Skin of body (tissue), 3 donors: ENCODE measurements at places on chromosomes 11 and 22.

- DNase-seq, result no peak
Measured at GRCh38 chr11:6523253-6523652, 26.2 kb downstream of the DNHD1 start.

GRCh38 chr11:76795936-76796441, 12.8 kb downstream of the TSKU start:
- no peak for DNase-seq

GRCh38 chr22:32218470-32218869, 13.6 kb upstream of the RFPL2 start:
- no peak for DNase-seq

- no peak for DNase-seq
Measured at GRCh38 chr11:91773090-91773489, 451.5 kb upstream of the FAT3 start.

- DNase-seq, result no peak
Measured at GRCh38 chr22:23844739-23845202, 6.0 kb upstream of the DERL3 start.

GRCh38 chr11:94629741-94630140, 62.6 kb downstream of the PIWIL4 start:
- no peak for DNase-seq

GRCh38 chr22:50169774-50170341, 673 bp upstream of the PANX2 start:
- no peak for DNase-seq

DNA sequence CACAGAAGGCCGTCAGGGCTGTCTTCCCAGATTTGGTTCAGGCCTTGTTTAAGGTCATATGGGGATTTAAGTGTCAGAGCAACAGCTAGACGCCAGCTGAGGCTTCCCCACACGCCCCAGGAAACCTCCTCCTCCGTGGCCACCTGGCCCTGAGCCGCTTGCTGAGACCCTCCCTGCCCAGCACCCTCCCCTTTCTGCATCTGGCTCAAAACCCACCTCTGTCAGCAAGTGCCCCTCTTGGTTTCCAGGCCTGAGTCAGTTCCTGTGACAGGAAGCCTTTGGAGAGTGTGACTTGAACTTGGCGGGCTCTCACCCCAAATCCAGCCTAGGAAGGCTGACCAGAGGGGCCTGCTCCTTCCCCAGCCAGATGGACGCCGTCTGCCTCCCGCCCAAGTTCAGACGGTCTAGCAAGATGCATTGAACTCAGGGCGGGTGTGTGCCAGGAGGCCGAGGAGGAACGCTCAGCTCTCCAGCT, 561 bp downstream of the FXYD2 start:
- DNase-seq, result peak; percentile 21

DNA sequence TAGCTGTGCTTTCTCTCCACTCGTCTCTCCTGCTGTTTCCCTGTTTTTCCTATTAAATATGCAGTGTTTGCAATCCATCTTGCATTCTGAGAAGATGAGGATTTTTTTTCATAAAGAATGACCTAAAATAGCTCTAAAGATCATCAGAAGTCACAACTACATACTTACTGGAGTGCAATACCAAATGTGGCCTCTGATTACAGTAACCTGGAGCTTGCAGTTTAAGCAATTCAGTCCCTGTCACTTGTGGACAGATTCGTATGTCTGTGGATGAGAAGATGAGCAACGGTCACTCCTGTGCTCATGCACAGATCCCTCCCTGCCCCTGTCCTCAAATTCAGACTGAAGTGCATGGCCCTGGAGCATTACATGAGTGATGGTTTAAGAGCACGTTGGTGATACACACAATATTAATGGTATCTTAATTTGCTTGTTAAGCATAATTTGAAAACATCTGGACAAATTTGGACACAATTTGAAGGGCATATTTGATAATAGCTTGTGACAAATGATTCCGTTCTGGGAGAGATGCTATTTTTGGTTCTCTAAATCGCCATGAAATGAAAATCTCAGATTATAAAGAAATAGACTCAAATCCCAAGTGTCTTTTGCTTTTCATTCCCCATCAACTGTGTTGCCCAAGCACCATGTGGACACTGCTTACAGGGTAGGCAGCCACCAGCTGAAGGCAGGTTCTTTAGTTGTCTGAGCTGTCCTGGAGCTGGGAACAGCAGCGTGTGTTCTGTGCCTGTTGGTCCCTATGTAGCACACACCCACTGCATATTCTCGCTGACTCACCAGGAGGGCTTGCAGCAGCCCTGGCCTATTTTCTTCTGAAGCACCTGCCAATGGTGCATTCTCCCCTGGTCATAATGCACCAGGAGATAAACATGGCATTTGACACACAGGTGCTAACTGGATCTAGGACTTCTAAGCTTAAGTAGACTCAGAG, 32.6 kb upstream of the PRAME start:
- no peak for DNase-seq

GRCh38 chr11:95297680-95298452, 66.9 kb upstream of the SESN3 start:
- DNase-seq, result no peak

GRCh38 chr11:86548271-86548917, 124.0 kb downstream of the ME3 start:
- DNase-seq, result no peak

GRCh38 chr11:61826930-61827570, 1.1 kb upstream of the FADS2 start:
- peak; percentile 52 for DNase-seq

DNA sequence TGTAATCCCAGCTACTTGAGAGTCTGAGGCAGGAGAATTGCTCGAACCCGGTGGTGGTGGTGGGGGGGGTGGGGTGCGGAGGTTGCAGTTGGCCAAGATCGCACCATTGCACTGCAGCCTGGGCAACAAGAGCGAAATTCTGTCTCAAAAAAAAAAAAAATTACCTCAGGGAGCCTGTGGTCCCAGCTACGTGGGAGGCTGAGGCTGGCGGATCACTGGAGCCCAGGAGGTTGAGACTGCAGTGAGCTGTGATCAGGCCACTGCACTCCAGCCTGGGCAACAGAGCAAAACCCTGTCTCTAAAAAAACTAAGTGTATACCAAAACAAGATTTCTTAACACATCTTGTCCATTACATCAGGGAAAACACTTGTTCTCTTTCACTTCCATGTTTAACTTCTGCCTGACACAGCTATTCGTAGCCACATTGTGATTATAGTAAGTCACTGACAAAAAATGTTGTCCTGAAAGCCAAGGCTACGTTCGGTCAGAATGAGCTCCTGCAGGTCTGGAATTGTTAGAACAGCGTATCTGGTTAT, 1.4 kb downstream of the TMEM80 start:
- peak; percentile 10 for DNase-seq

DNA sequence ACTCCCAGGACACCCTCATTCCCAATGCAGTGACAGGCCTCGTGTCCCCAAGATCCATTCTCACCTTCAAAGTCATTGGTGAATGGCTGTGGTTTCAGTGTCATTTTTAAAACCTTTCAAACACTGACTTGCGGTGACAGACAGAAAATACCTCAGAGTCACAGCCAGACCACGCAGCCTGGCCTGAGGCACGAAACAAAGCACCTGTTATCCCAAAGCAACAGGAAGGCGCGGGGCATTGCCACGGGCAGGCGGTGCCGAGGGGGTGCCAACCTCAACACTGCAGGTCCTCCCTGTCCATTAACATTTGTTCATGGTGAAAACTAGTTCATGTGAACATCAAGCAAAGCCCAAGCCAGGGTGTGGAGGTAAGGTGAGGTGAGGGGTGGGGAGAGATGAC, 38.2 kb downstream of the RPUSD4 start:
- DNase-seq, result no peak

GRCh38 chr11:131904756-131905155, 534.3 kb downstream of the NTM start:
- no peak for DNase-seq

DNA sequence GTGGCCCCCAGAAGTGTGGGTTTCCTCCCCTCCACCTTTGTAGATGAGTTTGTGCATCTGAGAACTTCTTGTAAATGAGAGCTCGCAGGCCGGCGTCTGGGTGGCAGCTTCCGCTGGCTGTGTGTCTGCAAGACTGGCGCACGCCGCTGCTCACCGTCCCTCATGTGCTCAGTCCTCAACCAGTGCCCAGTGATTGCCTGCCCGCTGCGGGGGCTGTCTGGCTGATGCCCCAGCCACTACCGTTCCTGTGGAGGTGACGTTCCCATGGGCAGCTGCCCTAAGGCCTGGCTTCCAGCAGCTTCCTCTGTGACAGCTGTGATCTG, 8.8 kb downstream of the TBX1 start:
- no peak for DNase-seq

DNA sequence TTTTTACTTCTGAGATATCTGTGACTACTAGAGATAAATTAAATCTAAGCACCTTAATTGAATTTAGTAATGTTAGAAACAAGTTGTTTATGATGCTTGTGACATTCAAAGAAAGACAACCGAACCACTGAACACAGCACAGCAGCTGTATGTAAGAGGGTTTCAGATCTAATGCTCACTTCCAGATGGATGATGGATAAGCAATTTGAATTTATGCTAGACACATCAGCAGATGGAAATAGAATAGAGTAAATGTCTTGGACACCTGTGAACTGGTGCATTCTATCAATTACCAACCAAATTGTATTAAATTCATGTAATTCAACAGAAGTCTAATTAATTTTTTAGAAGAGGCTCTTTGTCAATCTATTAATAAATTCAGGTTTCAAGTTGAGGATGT, 306.3 kb downstream of the CNTN5 start:
- no peak for DNase-seq

- no peak for DNase-seq
Measured at GRCh38 chr11:12113294-12113693, 2.9 kb downstream of the MICAL2 start.

GRCh38 chr11:119421351-119421750, 1.6 kb downstream of the THY1 start:
- no peak for DNase-seq

DNA sequence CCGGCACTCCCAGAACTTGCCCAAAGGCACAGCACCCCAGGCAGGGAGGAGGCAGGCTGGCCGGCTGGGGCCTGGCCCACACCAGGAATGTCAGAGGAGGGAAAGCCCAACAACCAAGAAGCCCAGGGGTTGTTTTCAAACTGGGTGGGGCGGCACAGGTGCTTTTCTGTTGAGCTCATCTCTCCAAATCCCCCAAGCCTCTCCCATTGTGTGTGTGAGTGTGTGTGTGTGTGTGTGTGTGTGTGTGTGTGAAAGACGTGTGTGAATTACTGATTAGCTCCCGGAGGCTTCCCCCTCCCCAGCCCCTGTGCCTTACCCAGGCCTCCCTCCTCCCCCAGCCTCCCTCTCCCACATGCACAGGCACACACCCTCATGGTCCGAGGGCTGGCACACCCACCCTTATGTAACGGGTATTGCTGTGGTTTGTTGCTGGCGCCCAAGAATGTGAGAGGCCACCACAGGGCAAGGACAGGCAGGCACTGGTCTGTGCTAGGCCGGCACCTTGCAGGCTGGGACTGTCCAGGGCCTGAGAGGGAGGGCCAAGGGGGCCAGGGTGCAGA, 15.9 kb downstream of the TRIM29 start:
- DNase-seq, result no peak

DNA sequence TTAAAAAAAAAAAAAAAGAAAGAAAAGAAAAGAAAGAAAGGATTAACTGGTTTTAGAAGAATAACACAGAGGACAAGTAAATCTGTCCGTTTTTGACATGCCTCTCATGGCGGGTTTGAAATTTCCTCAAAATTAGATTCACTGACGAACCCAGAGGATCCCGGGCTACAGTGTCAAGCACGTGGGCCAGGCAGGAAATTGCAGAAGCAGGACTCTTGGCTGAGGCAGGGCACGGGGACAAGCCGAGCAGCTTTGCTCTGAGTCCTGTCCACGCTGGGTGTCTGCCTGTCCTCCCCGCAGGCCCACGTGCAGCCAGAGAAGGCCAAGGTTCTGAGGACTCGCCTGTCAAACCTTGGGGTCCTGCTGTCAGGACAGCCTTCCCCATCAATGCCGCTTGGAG, 24.7 kb downstream of the GAL start:
- DNase-seq, result no peak

- DNase-seq, result no peak
Measured at GRCh38 chr11:61069427-61069826, 32.9 kb upstream of the CD5 start.

DNA sequence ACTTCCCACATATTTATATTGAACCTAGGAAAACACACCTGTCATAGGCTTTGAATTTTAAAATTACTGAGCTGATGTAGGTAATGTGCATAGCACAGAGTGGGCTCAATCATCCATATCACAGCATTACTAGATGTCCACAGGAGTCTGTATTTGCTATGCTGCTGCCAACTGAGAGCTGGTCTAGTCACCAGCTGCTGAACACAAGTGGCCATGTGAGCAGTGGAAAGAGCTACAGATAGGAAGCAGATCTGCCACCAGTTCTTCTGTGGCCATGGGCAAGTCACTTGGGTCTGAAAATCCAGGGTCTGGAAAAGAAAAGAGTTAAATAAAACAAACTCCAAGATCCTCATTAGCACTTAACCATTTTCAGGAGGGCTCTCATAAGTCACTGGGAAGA, 91.8 kb downstream of the APIP start:
- no peak for DNase-seq

GRCh38 chr11:73396985-73397384, 20.8 kb downstream of the RELT start:
- no peak for DNase-seq
